ENCODE measurements at places on chromosomes 6 and 20.

GRCh38 chr6:114588726-114589125 is 245.9 kb upstream of the HS3ST5 start:
- DNase-seq = no peak

- no peak for DNase-seq
These were observed 25.4 kb upstream of the KCNB1 start for GRCh38 chr20:49507741-49508434.

- DNase-seq = peak; percentile 52
These were observed 489.8 kb upstream of the SOX4 start for GRCh38 chr6:21103626-21104224.

DNA sequence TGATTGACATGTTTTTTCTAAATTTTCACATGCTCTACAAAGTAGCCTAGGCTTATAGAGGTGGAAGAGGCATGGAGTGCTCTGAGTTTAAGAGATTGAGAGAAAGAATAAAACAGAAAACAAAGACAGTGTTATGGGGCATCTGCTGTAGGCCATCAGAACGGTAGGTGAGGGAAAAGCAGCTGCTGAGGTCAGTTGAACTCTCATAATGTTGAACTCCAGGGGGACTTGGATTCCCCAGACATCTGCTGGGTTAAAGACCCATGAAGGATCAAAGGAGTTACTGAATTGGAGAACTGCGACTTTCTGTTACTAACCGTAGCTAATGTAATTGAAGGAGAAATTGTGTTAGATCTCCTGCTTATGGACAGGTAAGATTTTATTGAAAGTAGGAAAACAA is 333.9 kb downstream of the TFAP2B start:
- DNase-seq = no peak

DNA sequence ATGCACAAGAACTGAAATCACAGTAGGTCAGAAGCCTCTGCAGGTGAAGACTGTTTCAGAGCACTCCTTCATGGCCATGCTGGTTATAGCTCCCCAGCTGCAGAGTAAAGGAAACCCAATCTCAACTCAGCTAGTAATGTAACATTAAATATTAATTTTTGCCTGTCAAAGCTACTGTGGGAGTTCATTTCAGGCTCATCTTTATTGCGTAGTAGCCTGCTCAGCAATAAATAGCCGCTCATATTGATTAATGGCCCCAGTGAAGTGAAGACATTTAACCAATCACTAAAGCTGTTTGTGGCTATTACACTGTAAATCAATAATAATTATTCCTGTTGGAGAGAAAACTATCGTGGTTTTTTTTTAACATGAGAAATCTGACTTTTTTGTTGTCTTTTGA is 101.7 kb downstream of the FRK start:
- DNase-seq = no peak

DNA sequence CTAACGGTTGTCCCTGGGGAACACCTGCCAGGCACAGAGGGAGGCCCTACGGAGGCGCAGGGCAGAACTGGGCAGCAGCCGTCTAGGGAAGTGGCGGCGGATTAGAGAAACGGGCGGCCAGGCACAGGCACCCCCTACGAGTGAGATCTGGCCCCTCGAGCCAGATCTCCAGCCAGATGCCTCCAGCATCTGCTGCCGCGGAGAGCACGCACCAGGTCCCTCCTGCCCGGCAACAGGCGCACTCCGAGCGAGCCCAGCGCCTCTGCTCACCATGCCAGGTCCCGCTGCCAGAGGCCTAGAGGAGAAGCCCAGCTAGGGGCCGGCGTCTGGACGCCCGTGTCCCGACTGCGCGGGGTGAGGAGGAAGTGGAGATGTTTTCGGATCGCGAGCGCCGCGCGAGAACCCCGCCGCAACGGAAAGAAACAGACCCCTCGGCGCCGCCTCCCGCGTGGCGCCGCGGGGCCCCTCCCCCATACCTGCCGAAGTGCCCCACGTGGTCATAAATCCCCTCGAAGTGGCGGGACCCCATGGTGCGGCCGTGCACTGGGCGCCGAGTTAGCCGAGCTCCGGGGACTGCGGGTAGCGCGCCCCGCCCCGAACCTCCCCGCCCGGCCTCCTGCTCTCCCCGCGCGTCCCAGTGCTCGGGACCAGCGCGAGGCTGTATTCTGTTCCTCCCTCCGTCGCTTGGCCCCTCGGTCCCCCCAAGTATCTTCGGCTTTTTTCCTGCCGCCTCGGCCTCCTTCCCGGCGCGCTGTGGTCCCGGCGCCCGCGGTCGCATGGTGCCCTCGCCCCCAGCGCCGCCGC is at the start of gene SLC22A16:
SLC22A16 (minus strand) TSS at position 568 of the 804 bp plus-strand sequence; CDS start at position 529, 39 bp downstream.
- DNase-seq = no peak

DNA sequence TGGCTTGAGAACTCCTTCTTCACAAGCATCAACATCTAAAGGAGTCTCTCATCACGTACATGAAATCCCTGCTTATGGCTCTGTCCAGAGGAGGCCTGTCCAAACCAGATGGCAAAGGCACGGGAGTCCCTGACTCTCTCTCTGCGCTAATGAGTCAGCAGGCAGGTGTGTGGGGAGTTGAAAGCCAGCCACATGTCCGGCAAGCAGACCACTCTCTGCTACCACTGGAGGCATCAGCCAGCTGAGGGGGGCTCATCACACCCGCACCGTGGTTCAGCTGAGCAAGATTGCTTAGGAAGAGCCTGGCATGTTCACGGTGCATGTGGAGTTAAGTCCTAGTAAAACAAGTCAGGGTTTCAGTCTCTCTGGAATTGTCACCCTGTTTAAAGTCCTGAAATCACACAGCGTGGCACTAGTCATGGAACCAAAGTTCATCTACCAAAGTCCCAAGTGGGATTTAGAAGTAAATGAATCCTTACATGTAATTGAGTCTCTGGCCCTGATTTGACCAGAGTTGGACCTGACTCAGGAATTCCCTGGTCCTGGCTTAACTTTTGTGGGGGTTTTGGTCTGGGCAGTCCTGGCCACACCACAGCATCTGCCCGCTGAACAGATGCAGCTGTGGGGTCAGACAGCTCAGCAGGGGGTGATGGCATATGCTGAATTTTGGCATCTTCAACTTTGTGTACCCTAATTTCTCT is 155.2 kb upstream of the RIN2 start:
- no peak for DNase-seq

DNA sequence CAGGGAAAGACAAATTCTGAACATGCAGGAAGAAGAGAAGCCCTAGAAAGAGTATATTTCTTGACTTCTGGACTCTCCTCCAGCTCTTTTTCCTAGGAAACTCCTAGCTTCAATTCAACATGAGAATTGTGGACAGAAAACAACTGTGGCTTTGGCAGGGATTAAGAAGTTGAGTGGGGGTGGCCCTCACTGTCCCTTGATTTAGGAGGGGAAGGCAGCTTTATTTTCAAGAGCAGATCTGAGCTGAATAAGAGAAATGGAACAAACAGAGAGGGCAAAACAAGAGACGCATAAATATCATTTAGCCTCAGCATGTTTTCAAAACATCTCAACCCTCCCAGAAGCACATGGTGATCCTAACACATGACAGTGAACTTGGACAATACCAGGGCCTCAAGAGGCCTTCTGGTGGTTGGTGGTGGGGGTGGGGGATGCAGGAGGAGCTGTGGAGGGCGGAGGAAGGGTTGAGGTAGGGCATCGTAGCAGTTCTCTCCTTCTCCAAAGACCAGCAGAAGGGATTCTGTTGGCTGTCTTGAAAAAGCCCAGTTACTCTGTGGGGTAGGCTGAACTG is 21.1 kb upstream of the TAGAP start:
- DNase-seq = no peak

- no peak for DNase-seq
These were observed 82.7 kb downstream of the LYRM2 start for GRCh38 chr6:89555806-89556205.

GRCh38 chr20:8662433-8662954 is 406.4 kb upstream of the PLCB4 start:
- DNase-seq = no peak

DNA sequence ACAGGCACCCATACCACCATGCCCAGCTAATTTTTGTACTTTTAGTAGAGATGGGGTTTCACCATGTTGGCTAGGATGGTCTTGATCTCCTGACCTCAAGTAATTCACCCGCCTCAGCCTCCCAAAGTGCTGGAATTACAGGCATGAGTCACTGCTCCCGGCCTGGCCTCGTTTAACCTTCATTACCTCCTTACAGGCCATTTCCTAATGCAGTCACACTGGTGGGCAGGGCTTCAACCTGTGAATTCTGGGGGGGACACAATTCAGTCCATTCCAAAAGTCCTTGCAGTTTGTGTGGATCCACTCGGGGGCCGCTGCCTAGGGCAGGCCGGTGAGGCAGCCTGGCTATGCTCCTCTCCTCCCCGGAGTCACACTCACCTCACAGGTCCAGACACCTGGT is 112.4 kb upstream of the SNX9 start:
- no peak for DNase-seq

DNA sequence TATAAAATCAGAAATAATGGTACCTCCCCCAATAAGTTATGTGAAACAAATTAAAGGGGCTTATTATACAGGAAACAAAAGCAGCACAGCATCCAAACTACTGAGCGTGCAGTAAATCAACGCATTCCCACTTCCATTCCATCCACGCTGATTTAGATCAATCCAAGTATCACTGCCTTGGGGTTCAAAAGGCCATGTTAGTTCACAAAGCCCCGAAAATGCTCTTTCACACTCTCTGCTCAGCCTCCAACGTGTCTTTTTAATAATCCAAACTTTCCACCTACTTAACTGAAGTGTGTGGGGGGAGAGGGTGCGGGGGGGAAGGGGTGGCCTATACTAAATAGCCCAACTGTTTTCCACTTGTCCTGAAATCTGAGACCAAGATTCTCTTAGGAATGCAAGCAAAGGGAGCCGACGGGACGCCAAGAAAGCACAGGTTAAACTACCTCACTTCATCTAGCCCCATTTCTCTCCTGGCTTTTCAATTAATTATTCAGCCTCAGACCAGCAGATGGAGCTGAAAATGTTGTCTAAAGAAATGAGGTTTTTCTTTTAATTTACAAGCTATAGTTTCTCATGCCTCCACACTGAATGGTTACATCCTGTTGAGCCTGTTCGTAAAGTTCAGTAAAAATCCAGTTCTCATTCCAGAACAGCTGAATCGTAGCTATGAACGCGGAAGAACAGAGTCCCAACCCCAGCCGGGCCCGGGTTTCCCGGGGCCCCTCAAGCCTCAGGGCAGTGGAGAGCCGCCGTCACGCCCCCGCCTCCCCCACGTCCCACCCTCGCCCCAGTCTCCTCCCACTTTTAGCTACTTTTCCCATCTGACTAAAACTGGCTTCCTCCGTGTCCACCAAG is 1.0 kb upstream of the NXT1 start:
- no peak for DNase-seq

DNA sequence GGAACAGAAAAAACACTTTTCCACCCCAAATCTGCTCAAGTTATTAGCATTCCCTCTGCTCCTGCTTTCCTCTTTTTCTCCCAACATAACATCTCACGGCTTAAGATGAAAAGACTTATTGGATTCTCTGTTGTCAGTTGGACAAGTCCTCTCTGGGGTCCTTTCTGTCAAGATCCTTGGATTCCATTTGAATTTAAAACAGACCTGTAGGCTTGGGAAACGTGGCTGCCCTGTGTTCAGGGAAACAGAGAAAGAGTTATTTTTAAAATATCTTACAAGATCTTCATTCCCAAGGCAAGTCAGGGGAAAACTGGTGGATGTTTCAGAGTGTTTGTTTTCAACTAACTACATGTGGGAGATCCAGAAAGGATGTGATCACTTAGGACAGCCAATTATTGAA is 322.9 kb downstream of the SAMD5 start:
- DNase-seq = no peak

- DNase-seq = no peak
These were observed 122.1 kb downstream of the UST start for GRCh38 chr6:148868901-148869300.

DNA sequence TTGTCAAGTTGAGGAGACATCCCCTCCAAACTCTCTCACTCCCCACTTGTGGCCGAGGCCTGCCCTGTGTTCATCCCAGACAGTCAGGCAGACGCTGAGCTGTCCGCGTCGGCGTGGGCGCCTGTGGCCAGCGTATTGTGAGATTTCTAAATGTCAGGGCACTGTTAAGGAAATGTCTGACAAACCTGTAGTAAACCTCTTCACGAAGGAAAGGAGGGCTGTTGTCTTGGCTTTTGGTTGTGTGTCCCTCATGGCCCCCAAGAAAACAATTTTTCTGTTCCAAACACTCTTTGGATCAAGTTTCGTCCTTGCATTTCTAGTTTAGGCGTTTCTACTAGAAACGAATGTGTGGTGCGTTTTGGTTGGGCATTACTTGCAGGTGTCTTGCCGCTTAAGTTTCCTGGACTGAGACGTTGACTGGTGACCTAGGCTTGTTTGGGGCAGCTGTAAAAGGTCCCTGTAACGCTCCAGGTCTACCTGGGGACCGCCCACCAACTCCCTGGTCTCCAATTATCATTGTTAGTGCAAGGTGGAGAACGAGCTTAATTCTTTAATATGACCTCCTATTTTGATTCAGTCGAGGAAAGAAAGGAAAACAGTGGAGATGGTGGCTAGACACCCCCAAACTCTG is 8.7 kb upstream of the POU3F2 start:
- DNase-seq = no peak

GRCh38 chr6:103313432-103313831 is 1546.3 kb downstream of the HACE1 start:
- no peak for DNase-seq

DNA sequence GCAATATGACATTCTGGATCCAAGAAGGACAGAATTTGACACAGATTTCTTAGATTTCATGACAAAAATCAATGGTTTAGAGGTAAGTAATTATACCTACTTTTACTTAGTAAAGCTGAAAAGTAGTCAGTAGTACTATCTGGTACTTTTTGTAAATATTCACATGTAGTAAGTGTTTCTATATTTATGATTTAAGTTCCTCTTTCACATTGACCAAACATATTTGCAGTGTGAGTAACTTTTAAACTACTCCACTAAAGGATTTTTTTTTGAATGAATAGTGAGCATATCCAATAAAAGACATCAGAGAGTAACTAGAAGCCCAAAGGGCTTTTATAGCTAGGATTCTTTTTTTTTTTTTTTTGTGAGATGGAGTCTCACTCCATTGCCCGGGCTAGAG is 60.8 kb downstream of the DNAH8 start:
- peak; percentile 22 for DNase-seq

- DNase-seq = no peak
These were observed 77.8 kb downstream of the CD164 start for GRCh38 chr6:109304284-109305015.

DNA sequence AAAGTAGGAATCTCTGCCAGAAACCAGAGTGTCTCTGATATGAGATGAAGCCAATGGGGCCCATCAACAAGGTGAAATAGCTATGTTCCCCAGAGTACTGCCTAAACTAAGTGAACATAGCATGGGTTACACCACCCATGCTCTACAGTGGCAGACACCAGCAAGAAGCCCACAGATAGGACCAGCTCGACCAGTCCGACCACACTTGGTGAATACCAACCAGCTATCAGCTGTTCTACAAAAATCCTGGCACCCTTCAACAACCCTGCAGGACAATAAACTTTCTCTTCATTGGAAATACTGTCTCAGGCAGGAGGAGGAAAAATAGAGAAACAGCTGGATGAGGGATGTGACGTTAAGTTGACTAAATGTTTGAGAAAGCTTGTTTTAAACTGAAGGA is 311.4 kb downstream of the EPM2A start:
- DNase-seq = no peak

DNA sequence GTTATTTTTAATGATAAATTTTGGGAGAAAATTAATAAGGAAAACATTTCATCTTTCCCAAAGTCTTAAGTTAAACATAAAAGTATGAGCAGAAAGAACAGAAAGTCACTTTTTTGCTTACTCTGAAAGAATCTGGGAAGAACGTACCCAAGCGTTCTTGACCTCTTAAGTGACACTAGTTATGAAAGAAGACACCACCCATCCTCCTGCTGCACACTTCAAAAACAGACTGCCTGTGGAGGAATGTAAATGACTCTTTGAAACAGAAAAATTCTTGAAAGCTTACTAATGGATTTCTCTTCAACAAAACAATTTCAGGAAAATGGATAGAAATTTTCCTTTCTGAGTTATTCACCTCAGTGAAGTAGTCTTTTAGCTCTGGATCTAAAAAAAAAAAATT is 227.7 kb downstream of the MEI4 start:
- no peak for DNase-seq
